ENCODE measurements at places on chromosomes 7 and 10. TPM values are rescaled to one million over a fixed set of nuclear protein-coding genes. Genes with fewer than 3 reads are reported as not detected.

DNA sequence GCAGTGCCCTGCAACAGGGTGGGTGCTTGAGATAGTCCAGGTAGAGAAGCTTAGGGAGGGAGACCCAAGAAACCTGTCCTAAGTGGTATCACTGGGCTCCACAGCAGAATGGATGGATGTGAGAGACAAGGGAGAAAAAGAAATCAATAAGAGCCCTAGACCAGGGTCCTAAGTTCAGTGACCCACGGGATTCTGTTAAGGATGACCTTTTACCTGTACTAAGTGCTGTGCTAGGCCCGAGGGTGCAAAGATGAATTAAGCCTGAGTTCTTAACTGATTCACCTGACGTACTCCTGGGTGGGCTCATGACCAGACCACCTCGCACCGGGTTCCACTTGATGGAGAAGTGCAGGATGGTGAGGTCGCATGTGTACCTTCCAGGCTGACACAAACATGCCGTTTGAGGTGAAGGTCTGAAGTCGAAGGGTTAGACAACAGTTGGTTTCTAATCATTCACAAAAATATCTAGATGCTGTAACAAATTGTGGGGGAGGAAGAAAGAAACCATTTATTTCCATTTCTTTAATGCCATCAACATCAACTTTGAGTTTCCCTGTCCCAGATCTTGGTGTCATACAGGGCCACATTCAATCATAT, 166.5 kb downstream of the HERPUD2 start:
- H3K36me3 ChIP-seq = no peaks in the 10 kb centered on the region
- no peak overlapping the region for H3K4me3 ChIP-seq
- H3K27ac ChIP-seq = no peak overlapping the region
- DNase-seq = no peak
- H3K27me3 ChIP-seq = no peaks in the 10 kb centered on the region
- no peaks in the 10 kb centered on the region for H3K4me1 ChIP-seq

DNA sequence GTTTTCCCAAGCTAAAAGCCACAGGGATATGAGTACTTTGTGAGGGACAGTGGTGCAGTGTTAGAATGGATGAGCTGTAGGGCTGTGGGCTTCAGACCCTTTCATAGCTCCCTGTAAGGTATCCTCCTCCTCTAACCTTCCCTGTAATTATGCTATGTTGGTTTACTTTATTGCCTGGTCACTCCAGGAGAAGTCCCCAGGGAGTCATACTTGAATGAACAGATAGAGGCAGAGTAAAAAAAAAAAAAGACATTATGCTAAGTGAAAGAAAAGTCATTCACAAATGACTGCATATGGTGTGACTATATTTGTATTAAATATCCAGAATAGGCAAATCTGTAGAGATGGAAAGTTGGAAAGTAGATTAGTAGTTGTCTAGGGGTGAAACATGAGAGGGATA, 434.4 kb downstream of the AUTS2 start:
- H3K4me1 ChIP-seq = no peaks in the 10 kb centered on the region
- no peak overlapping the region for H3K27ac ChIP-seq

DNA sequence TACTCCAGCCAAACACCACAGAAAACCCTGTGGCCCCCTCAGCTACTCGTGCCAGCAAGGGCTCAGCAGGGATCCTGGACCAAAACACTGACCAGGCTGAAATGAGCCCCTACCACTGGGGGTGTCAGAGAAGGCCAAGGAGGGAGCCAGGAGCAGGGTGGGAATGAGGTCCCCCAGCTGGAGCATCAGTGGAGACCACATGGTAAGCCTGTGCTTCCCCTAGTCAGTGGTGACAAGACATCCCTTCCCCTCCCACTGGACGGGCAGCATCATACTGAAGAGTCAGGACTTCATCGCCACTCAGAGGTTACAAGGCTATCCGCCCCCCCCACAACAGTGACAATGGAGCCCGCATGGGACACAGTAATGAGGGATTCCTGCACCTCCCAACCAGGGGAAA, 99.6 kb downstream of the LHPP start:
- no peak overlapping the region for H3K27ac ChIP-seq
- H3K27me3 ChIP-seq = no peaks in the 10 kb centered on the region
- no peak overlapping the region for H3K4me3 ChIP-seq

DNA sequence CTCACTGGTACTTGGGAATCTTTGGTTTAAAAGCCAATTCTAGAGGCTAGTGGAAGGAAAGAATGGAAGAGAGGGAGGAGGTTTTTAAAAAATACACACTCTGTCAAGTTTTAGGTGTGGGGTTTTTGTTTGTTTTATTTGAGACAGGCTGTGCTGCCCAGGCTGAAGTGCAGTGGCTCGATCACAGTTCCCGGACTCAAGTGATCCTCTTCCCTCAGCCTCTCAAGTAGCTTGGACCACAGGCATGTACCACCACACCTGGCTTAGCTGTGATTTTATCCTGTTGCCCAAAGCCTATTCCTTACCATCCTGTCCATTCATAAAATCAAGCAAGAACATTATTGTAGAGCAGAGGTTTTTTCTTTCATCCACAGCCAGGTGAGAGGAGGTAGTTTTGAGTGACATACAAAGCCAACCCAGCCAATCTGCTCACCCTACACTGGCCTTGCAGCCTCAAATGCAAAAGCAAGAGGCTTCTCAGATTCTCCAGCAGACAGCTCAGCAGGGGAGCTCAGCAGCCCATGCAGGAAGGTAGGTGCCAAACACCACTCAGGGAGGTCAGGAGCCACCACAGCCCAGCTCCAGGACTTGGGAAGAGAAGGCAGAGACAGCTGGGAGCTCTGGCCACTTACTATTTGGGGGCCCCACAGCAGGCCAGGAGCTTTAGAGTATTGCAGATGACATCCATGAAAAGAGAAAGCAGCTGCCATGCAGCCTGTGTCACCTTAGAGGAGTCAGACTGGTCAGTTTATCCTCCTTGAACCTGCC, 65.8 kb downstream of the TMEM209 start:
- 0 out of 2 replicates have a peak, but pooled peaks cover 4% of the 10 kb centered on the region for H3K36me3 ChIP-seq
- H3K4me1 ChIP-seq = no peaks in the 10 kb centered on the region
- H3K4me3 ChIP-seq = no peak overlapping the region
- no peaks in the 10 kb centered on the region for H3K27me3 ChIP-seq
- H3K27ac ChIP-seq = no peak overlapping the region

GRCh38 chr7:35992436-35992835, 160.6 kb upstream of the EEPD1 start:
- no peaks in the 10 kb centered on the region for H3K27me3 ChIP-seq
- peaks cover 31% of the 10 kb centered on the region for H3K4me1 ChIP-seq
- no peaks in the 10 kb centered on the region for H3K36me3 ChIP-seq
- no peak overlapping the region for H3K4me3 ChIP-seq
- DNase-seq = no peak
- peak overlapping the region; percentile 90 for H3K27ac ChIP-seq

DNA sequence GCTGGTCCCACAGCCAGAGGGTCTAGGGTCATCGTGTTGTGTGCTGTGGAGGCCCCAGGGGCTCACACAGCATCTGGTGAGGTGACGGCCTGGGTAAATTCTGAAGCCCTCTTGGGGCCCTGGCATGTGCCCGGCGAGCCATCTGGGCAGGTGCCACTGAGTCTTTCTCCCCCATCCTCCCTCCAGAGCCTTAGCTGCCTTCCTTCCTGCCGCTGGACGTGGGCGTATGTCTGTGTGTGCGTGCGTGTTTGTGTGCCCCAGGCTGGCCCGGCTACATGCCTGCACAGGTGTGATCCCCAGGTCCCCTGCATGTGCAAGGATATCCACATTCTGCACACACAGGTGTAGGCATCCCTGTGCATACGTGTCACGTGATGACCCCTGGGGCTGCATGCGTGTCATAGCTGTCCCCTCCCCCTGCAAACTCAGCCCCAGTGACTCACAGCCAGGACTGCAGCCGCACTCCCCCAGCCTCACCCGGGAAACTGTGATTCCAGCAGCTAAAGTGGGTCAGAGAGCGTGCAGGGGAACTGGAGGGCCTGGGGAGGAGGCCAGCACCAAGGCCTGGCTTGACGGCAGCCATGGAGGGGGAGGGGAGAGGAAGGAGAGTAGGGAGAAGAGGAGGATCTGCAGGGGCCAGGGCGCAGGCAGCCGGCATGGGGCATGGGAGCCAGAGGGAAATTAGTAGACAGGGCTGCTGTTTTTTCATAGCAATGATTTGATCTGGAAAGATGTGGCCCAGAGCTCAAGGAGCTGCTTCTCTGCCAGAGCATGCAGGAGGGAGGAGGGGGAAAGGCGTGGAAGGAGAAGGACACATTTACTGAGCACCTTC, 46.4 kb downstream of the ELFN1 start:
- H3K4me1 ChIP-seq = no peaks in the 10 kb centered on the region
- no peak for DNase-seq
- H3K4me3 ChIP-seq = no peak overlapping the region
- H3K36me3 ChIP-seq = no peaks in the 10 kb centered on the region
- no peak overlapping the region for H3K27ac ChIP-seq

- no peak overlapping the region for H3K4me3 ChIP-seq
- no peak for DNase-seq
- H3K27ac ChIP-seq = no peak overlapping the region
- H3K36me3 ChIP-seq = no peaks in the 10 kb centered on the region
- no peaks in the 10 kb centered on the region for H3K4me1 ChIP-seq
Measured at GRCh38 chr7:24378871-24379616, 95.1 kb downstream of the NPY start.

DNA sequence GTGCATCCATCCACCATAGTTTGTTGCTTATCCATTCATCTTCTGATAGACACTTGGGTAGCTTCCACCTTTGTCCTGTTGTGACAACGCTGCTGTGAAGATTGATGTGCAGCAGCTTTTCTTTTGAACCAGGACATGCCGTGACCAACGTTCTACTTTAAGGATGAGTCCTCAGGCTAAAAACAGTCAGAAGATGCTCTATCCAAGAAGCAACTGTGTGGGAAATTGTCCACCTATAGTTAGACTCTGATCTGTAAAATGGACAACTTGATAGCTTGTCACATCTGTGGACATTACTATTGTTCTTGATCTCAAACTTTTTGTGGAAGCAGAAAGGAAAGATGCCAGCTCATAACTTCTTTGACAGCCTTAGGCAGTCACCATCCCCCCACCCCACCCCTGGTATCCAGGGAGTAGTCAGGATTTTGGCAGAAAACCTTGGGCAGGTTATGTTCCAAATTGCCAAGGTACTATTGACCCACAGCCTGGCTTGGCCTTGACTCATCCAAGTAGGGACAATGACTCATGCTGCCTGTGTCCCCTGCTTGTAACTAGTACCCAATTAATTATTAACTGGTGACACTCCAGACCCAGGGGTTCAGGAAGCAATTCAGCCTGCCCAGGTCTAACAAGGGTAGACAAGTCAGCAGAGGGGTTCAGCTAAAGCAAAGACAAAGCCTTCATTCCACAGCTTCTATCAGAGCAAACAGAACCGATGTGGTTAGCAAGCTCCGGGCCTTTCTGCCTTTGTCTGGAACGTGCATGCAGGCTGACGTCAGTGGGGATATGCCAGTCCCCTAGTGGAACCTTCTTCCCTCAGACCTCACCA, 99.6 kb upstream of the ANLN start:
- H3K4me3 ChIP-seq = no peak overlapping the region
- no peak for DNase-seq
- H3K36me3 ChIP-seq = 0 out of 2 replicates have a peak, but pooled peaks cover 6% of the 10 kb centered on the region
- no peak overlapping the region for H3K27ac ChIP-seq

DNA sequence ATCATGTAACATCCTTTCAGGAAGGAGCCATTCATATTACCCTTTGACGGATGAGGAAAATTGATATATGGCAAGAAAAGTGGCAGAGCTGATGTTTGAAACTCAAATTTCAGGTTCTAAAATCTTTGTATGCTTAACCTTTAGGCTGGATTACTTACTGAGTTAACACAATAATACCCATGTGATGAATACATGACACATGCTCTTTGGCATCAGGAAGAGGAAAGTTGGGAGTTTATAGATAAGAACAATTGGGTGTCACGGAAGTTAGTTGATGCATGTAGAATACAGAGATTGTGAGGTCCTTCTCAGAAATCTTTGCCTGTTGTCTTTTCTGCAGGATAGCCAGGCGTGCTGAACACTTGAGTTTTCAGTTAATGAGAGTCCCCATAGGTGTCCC, 572.1 kb upstream of the POM121L12 start:
- H3K27me3 ChIP-seq = no peaks in the 10 kb centered on the region
- DNase-seq = no peak
- H3K27ac ChIP-seq = no peak overlapping the region
- no peak overlapping the region for H3K4me3 ChIP-seq

GRCh38 chr10:57162231-57162630, 801.2 kb upstream of the ZWINT start:
- no peaks in the 10 kb centered on the region for H3K27me3 ChIP-seq
- no peak overlapping the region for H3K4me3 ChIP-seq
- DNase-seq = no peak
- H3K36me3 ChIP-seq = no peaks in the 10 kb centered on the region

- no peaks in the 10 kb centered on the region for H3K27me3 ChIP-seq
- no peak overlapping the region for H3K4me3 ChIP-seq
- peaks cover 40% of the 10 kb centered on the region for H3K36me3 ChIP-seq
- no peak overlapping the region for H3K27ac ChIP-seq
Measured at GRCh38 chr7:151579644-151580043, 59.9 kb upstream of the RHEB start.

The TEX36 gene
- not detected for total RNA-seq

The RPEL1 gene
- not detected for total RNA-seq

The SRRM3 gene
- total RNA-seq = 0.24 TPM

The CD36 gene
- not detected for total RNA-seq

The PTER gene
- total RNA-seq = 26.0 TPM

The SKIDA1 gene
- 1.7 TPM for total RNA-seq

The RINT1 gene
- total RNA-seq = 9.0 TPM

All from SJSA1 (cell line).